Mammary epithelial cell (primary cell): ENCODE measurements at places on chromosomes 12 and 14. TPM values are rescaled to one million over a fixed set of nuclear protein-coding genes. Genes with fewer than 3 reads are reported as not detected.

DNA sequence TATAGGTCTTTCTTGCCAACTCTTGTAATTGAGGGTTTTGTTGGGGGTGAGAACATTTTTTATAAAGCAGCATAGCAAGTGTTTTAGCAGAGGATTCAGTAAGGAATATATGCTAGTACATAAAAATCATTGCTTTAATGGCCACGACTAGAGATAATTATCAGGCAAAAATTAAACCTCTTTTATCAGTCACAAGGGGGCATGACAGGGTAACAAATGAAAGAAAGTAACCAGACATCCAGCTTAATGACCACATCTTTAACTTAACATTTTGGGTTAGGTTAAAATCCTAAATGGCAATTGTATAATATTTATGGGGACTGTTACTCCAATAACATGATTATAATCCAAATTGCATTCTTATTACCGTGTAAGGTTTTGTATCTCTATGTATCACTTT, 119.6 kb downstream of the LRRIQ1 start:
- DNase-seq: no peak

- DNase-seq: no peak
Observed at GRCh38 chr14:90785471-90785870, 30.8 kb downstream of the TTC7B start.

- no peak for DNase-seq
Observed at GRCh38 chr12:2083008-2083407, 30.2 kb downstream of the CACNA1C start.

DNA sequence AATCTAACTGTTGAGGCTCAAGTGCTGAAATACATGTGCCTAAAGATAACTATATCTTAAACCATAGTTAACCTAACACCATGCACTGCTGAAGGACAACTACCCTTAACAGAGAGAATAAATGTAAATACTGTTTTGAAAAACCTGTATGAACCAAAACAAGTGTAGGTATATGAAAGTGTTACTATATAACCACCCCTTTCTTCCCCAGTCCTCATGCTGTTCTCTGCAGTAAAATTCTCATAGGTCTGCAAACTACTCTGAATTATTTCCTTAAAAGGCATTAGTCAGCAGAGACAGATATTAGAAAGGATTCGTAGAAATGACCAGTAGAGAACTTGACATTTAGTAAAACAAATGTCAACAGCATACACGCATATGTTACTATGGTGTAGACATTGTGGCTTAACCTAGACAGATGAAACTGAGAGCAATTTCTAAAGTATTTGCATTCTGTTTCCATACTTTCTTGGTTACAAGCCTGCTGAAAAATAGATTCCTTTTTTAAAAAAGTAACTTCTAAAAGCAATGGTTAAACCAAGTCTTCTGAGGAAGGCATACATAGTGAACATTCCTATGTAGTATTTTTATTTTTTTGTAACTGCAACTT, 13.9 kb downstream of the CSRP2 start:
- no peak for DNase-seq

- DNase-seq: peak; percentile 26
Observed at GRCh38 chr14:36773558-36773957, 111.9 kb downstream of the PAX9 start.

- no peak for DNase-seq
Observed at GRCh38 chr12:4275870-4276301, 2.3 kb downstream of the CCND2 start.

DNA sequence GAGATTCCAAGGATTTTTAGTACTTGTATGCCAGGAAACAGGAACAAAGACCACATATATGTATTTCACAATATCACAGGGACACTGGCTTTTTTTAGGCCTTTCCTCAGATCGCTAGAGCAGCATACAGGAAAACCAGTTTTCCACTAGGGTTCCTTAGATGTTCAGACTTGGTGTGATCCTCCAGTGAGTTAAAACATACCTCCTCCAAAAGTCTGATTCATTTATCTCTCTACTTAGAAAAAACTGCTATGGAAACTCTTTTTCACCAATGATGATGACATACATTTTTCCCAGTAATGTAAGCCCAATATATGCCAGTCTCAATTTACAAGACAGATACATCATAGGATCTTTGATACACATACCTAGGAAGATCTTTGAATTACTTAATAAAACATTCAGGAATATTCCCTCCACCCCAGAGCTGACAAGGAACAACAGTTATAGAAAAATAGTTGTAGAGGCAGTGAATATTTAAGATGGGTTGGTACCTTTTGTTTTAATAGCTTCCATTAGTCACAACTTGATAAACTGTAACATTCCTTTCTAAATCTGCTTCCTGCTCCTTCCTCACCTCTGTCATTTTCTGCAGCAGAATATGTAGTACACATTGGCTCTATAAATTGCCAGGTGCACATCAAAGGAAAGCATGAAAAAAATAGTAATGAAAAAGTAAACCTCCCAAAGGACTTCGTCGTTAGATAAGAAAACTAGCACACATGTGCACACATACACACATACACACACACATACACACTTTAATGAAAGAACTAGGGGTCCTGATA, 27.5 kb downstream of the BCAT1 start:
- DNase-seq: peak; percentile 43

GRCh38 chr14:54857830-54858269, 44.8 kb downstream of the GCH1 start:
- DNase-seq: no peak

GRCh38 chr14:94724993-94725392, 44.9 kb downstream of the GSC start:
- DNase-seq: no peak

GRCh38 chr12:80032946-80033345, 66.4 kb upstream of the OTOGL start:
- DNase-seq: no peak

- DNase-seq: no peak
Observed at GRCh38 chr12:32070370-32070769, 36.3 kb upstream of the BICD1 start.

DNA sequence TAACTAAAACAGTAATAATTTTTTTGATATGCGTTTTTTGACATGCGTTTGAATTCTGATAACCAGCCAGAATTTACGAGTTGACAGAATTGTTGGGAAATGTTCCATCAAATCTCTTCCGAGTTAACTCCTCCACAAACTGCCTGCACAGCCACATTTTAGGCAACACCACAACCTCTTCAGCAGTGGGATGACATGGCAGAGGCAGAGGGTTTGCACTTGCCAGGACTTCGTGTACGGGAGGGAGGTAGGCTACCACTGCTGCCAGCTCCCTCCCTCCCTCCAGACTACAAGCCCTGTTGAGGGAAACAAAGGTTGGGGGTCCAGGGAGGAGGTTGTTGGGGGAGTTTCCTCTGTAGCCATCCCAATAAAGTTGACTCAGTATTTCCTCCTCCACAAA, 14.5 kb upstream of the ACTR6 start:
- no peak for DNase-seq

DNA sequence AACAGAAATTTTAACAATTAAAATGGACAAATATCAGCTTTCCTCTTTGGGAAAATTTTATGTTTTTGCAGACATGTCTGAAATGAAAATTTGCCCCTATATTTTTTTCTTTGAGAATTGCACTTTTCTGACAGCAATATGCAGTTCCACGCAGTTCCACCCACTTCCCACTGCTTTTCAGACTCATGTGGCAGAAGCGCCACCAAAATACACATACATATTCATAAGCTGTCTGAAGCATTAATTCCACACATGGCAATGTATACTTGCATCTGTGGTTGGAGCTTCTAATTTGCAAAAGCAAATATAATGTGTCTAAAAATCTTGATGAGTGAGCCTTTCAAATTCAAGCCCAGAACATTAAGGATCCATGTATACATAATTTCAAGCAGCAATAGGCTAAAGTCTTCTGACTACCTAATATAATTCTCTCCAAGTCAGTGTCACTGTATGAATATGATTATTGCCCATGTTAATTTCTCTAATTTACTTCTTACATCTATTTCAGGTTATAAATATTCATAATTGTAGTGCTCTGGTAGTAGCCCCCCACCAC, 129.5 kb downstream of the PRKD1 start:
- no peak for DNase-seq

GRCh38 chr12:1567852-1568251, 26.5 kb downstream of the FBXL14 start:
- DNase-seq: no peak

GRCh38 chr14:53356361-53357150, 203.4 kb upstream of the DDHD1 start:
- peak; percentile 15 for DNase-seq

DNA sequence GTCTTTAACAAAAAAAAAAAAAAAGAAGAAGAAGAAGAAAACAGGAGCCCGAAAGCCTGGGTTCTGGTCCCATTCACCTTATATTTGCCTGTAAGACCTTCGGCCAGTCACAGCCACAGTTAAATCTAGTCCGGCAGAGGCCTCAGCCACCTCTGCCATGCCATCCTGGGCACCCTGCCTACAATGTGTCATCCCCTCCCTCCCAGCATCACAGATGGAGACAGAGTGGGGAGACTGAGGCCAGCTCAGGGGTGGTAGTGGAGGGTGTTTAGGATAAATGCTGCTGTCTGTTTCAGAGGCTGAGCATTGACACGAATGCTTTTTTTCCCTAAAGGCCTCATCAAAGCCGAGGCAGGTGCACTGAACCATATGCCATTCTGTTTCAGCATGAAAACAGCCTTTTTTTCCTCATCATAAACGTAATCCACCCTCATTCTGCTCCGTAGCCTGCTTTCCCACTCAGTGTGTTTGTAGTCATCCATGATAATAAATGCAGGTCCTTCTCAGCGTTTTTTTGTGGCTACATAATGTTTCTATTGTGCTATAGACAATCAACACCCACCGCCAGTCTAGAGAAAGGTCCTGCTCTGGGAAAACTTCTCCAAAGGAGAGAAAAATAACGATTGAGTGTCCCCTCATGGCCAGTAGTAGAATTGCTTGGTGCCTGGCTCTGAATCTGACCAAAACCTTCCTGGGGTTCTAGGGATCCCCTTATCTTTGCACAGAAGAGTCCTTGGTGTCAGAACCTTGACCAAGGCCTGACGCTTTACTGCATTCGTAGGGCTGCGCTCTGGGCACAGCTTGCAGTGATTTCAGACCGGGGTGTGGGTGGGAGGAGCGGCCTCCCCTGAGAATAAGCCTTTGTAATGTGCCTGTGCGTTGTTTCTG, 41.1 kb upstream of the TSPAN9 start:
- DNase-seq: no peak

GRCh38 chr14:72418806-72419205, 475.1 kb downstream of the DPF3 start:
- no peak for DNase-seq

GRCh38 chr14:21047378-21047781, 5.2 kb downstream of the RNASE7 start:
- DNase-seq: no peak

GRCh38 chr14:28779456-28779855, 12.9 kb downstream of the FOXG1 start:
- no peak for DNase-seq

DNA sequence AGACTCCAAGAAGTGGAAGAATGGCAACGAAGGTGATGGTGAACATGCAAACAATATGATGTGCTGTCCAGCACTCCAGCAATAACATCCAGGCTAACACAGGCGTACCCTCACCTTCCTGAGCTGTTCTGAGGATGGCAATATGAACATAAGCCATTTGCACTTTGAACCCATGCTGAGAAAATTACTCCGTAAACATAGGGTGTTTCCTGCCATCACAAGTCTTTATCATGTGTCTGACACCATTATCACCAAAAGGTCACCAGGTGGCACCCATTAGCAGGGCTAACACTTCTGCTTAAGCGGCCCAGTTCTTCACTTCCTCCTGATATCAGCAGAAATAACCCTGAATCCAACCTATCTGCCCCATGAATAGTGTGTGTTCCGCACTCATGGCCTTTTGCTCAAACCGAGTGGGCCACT, 482.8 kb downstream of the MED13L start:
- no peak for DNase-seq

- no peak for DNase-seq
Observed at GRCh38 chr14:104956290-104956890, 21.8 kb downstream of the AHNAK2 start.

DNA sequence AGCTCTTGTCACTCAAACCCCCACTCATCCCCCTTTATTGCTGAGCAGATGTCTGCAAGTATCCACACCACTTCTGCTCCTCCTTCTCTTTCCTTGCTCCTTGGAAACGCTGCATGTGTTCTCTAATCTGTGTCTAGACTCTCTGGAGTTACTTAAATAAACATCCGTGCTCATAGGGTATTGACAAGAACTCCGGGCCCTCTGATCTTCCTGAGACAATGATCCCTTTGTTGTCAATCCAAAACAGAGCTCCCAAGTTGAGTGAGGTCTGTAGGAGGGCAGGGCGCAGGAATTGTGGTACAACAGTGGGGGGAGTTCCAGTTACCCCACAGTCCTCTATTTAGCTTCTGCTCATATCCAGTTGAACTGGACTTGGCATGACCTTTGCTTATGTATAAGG, 489.0 kb downstream of the SNAPC1 start:
- no peak for DNase-seq

DNA sequence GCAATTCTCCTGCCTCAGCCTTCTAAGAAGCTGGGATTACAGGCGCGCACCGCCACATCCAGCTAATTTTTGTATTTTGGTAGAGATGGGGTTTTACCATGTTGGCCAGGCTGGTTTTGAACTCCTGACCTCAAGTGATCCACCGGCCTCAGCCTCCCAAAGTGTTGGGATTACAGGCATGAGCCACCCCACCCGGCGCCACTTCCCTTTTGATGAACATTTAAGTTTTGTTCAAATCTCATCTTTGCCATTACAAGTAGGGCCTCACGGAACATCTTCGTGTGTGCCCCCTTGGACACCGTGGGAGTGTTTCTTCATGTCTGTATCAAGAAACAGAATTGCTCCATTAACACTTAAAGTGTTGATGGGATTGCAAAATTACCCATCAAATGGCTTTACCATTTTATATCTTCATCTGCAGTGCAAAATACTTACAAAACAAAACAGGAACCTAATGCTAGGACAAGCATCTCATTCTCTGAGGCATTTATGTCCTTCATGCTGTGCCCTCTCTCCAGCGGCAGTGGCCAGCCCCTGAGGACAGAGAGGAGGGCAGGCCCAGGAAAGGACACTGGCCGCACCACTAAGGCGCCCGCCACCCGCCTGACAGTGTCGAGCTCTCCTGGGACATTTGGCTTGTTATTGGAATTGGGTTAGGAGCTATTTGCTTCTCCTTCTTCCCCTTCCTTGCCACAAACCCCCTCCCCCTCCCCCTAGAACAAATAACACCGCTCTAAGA, 61.7 kb downstream of the RFX4 start:
- DNase-seq: no peak

- no peak for DNase-seq
Observed at GRCh38 chr12:20099395-20100183, 268.7 kb upstream of the PDE3A start.

DPY19L2 gene
- not detected for polyA plus RNA-seq

RNF34 gene
- 34.9 TPM for polyA plus RNA-seq

NEMP1 gene
- polyA plus RNA-seq: 11.4 TPM

NPFF gene
- not detected for polyA plus RNA-seq

RNU6-8 gene
- not detected for polyA plus RNA-seq

CTDSP2 gene
- 56.4 TPM for polyA plus RNA-seq

TMEM179 gene
- not detected for polyA plus RNA-seq

CLEC2B gene
- polyA plus RNA-seq: 0.44 TPM

CMTM5 gene
- not detected for polyA plus RNA-seq

RNU4-1 gene
- under 0.01 TPM for polyA plus RNA-seq

ZFYVE1 gene
- polyA plus RNA-seq: 11.1 TPM

CLBA1 gene
- 7.4 TPM for polyA plus RNA-seq

SART3 gene
- polyA plus RNA-seq: 14.9 TPM

MAP3K9 gene
- polyA plus RNA-seq: 17.6 TPM

KLRD1 gene
- polyA plus RNA-seq: not detected

IKBIP gene
- 31.5 TPM for polyA plus RNA-seq

PLEKHG7 gene
- not detected for polyA plus RNA-seq

INHBE gene
- 0.07 TPM for polyA plus RNA-seq

PHC1 gene
- polyA plus RNA-seq: 12.1 TPM

CNTN1 gene
- 18.0 TPM for polyA plus RNA-seq
